ENCODE measurements at places on chromosomes 11 and 22. TPM values are rescaled to one million over a fixed set of nuclear protein-coding genes. Genes with fewer than 3 reads are reported as not detected.

The TLCD5 gene
- total RNA-seq = 4.9 TPM

The OR56A1 gene
- 0.05 TPM for total RNA-seq

GRCh38 chr11:44261800-44262591 is 47.9 kb downstream of the ALX4 start:
- no peak for DNase-seq

DNA sequence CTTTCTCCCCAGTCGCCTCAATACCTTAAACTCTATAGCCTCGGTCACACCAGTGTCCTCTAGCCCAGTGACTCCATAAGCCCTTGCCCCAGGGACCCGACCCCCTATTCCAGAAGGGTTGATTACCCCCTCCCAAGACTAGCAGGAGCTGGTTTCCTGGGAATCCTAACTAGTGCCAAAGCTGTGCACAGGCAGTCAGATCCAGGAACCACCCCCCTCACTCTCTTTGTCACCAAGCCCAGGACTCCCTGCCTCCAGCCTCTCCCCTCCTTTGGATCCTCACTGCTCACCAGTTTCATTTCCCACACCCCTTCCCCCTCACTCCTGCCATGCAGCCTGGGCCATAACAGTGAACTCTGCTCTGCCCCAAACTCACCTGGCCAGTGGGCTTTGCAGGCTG is 9.8 kb downstream of the LTBP3 start:
- DNase-seq = no peak

- peak; percentile 83 for DNase-seq
These were observed 425 bp upstream of the KDELR3 start for GRCh38 chr22:38467438-38467903.

- no peak for DNase-seq
These were observed 3.3 kb downstream of the TMEM121B start for GRCh38 chr22:17117890-17118289.

DNA sequence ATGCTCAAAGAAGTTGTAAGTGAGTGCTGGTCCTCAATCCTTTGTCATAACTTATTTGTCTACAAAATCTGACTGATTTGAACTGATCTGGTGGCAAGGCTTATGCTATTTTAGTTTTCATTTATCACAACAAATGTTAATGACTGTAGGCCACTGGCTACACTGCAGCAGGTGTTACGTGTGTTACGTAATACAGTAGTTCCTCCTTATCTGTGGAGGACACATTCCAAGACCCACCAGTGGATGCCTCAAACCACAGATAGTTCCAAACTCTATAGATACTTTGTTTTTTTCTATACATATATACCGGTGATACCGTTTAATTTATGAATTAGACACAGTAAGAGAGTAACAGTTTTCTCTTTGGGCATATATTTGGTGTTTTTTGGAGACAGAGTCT is 7.0 kb downstream of the MADD start:
- DNase-seq = no peak

- no peak for DNase-seq
These were observed 733.4 kb downstream of the JRKL start for GRCh38 chr11:97123237-97123636.

DNA sequence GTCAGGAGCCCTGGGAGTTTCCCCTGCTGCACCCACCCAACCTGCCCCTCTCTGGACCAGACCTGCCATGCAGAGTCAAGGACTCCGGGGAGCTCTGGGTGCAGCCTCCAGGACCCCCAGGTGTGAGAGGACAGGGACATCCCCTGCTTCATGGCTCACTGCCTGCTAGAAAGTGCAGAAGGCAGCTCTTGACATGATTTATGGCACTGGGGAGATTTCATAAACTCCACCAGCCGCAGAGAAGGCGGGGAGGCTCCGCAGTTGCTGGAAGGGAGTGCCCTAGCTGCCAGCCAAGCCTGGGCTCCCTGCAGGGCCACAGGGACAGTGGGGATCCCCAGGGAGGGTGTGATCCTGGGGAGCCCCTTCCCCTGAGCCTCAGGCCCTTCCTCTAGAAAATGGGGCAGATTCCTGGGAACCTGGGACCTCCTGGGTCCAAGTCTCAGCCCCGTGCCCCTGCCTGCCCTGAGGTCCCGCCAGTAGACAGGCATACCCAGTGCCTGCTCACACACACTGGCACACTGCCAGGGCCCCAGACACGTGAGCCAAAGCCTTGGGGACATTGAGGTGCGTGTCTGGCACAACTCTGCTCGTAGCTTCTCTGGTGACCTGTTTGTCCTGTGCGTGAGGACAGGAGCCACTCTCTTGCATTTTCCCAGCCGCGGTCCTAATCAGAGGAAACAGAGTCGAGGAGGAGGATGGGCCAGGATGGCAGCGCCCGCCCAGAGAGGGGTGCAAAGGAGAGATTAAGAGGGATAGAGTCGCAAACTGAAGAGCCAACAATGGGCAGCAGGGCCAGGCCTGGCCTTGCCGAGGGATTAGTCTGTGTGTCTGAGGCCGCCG is 13.8 kb downstream of the CABP7 start:
- DNase-seq = no peak

Measured in posterior vena cava (tissue), 2 donors.